ENCODE measurements at places on chromosomes 2 and 18. TPM values are rescaled to one million over a fixed set of nuclear protein-coding genes. Genes with fewer than 3 reads are reported as not detected.

TXNL4A gene
- 98.4 TPM for polyA plus RNA-seq

RELCH gene
- 9.4 TPM for polyA plus RNA-seq

IL18RAP gene
- not detected for polyA plus RNA-seq

HOXD8 gene
- 0.05 TPM for polyA plus RNA-seq

EIF2AK3 gene
- polyA plus RNA-seq, result 7.9 TPM

TFCP2L1 gene
- polyA plus RNA-seq, result 31.0 TPM

OR6B2 gene
- polyA plus RNA-seq, result not detected

CDKL4 gene
- polyA plus RNA-seq, result not detected

MSTN gene
- 0.10 TPM for polyA plus RNA-seq

GALNT13 gene
- polyA plus RNA-seq, result not detected

TYMS gene
- polyA plus RNA-seq, result 68.4 TPM

KIF5C gene
- 0.03 TPM for polyA plus RNA-seq

GKN1 gene
- polyA plus RNA-seq, result 0.49 TPM

MZT2B gene
- polyA plus RNA-seq, result 229 TPM

RAX gene
- polyA plus RNA-seq, result not detected

SIX2 gene
- polyA plus RNA-seq, result not detected

REEP1 gene
- polyA plus RNA-seq, result 0.72 TPM

NFATC1 gene
- polyA plus RNA-seq, result 0.77 TPM

GCKR gene
- polyA plus RNA-seq, result 0.30 TPM

CNRIP1 gene
- polyA plus RNA-seq, result not detected

HADHB gene
- polyA plus RNA-seq, result 109 TPM

CD8B2 gene
- polyA plus RNA-seq, result not detected
